A673 (cell line): ENCODE measurements at places on chromosomes 3 and 15. TPM values are rescaled to one million over a fixed set of nuclear protein-coding genes. Genes with fewer than 3 reads are reported as not detected.

- peak; percentile 3 for DNase-seq
Observed at GRCh38 chr15:41746802-41747201, 27.5 kb upstream of the MAPKBP1 start.

DNA sequence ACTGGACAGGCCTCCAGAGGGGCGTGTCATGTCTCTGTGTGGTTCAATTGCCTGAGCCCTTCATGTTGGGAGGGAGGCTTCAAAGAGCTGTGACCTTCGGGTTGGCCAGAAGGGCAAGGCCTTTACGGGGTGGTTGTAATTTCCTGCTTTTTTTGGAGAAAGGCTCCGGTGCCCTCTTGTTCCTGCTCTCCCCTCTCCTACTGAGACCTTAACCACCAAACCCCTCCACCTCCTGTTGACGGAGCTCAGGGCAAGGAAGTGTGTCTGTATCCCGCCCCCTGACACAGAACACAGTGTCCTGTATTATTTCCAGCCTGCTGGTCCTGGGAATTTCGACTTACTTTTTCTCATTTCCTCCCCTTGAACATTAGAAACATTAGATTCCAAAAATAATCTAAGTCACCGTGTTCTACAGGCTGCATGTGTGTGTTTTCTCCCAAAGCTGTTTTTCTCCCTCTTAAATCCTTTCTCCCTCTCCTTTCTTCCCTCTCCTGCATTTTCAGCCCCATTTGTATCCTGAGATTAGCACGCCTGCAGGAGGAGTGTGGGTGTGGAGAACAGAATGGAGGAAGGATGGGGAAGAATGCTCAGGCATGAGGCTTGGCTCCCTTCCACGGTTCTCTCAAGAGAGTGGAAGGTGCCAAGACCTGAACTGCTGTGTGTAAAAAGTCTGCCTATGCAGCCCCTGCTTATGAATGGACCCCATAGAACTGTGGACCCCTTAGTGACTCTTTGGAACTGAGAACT lies 285.4 kb upstream of the ROPN1 start:
- no peak for DNase-seq

GRCh38 chr3:102741105-102741504 lies 306.3 kb downstream of the ZPLD1 start:
- peak; percentile 47 for DNase-seq

ROPN1B gene
- not detected in 2 replicates for total RNA-seq

- DNase-seq = no peak
Observed at GRCh38 chr3:101938262-101938847, 89.0 kb downstream of the NFKBIZ start.

DNA sequence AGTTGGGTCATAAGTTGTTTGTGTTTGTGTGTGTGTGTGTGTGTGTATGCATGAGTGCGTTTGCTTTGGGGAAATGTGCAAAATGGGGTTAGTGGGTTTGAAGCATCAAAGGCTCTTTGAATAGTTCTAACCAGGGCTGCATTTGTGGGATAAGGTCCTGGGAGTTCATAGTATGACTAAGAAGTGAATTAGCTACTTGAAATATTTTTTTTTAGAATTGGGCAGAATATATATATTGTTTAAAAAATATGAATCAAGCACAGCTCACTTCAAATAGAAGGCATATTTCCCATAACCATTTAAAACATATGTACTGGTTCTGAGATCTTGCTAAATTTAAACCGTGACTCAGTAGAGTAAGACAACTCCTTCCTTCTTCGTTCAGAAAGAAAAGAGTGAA lies 43.1 kb downstream of the IGF2BP2 start:
- DNase-seq = no peak

CDHR4 gene
- 0.48 TPM in 1 of 2 replicates, not detected in the other for total RNA-seq

- DNase-seq = no peak
Observed at GRCh38 chr3:10142707-10143560, 1.4 kb downstream of the VHL start.

DNA sequence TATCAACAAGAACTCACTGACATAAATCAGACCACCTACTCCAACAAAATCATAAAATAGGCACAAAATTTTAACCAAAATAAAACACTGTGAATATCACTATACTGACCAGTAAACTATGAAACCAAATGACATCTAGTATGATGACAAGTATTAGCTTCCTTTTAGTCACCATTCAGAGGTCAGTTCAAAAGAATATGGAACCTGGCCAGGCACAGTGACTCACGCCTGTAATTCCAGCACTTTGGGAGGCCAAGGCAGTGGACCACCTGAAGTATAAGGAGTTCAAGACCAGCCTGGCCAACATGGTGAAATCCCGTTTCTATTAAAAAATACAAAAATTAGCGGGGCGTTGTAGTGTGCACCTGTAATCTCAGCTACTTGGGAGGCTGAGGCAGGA lies 65.8 kb downstream of the SMARCC1 start:
- DNase-seq = no peak

LRTM1 gene
- not detected in 2 replicates for total RNA-seq

CFAP92 gene
- total RNA-seq = 0.26 TPM in 1 of 2 replicates, not detected in the other

DNA sequence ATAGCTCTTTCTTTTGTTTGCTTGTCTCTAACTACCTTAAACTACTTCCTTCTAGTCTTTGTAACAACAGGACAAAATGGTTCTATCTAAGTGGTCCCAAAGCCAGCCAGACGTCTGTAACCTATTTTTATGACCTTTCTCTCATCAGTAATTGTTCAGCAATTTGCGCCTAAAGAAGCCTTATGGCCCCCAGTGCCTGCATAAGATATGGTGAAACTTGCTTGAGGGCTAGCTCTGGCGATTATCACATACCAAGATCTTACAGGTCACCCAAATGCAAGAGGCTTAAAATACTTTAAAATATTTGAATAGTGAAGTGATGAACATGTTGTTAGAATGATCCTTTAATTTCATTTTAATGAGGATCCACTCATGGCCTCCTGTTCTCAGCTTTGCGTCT lies 369.4 kb downstream of the SOX2 start:
- no peak for DNase-seq

CFAP20DC gene
- 0.74 and 1.3 TPM in 2 replicates for total RNA-seq

DNA sequence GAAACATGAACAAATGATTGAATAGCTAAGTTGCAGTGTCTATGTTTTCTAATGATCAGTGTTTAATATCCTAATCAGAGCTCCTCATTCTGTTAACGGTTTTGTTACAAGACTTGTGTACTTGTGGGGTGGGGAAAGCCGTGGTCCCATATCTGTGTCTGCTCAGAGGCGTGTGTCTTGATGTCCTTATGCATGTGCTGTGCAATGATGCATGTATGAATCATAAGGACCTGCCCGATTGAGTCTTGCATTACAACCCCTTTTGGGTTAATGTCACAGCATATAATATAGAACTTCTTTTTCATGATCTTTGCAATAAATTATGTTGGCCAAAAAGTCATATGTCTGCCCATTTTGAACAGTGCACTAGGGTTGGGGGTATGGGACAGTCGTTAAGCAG lies 233.4 kb downstream of the ITPR1 start:
- no peak for DNase-seq
